ENCODE measurements at places on chromosomes 3 and 15. TPM values are rescaled to one million over a fixed set of nuclear protein-coding genes. Genes with fewer than 3 reads are reported as not detected.

The CSNK1G1 gene
- total RNA-seq, result 6.5 TPM

The DUOXA2 gene
- total RNA-seq, result not detected

The CLEC3B gene
- total RNA-seq, result 22.1 TPM

The IL17RE gene
- total RNA-seq, result 1.5 TPM

The HDC gene
- 0.26 TPM for total RNA-seq

The BAHD1 gene
- total RNA-seq, result 9.3 TPM

The IMP3 gene
- 167 TPM for total RNA-seq

The ZBBX gene
- total RNA-seq, result not detected

The TYRO3 gene
- total RNA-seq, result 1.1 TPM

The CTXN2 gene
- not detected for total RNA-seq

The SLC9A9 gene
- total RNA-seq, result 5.7 TPM

DNA sequence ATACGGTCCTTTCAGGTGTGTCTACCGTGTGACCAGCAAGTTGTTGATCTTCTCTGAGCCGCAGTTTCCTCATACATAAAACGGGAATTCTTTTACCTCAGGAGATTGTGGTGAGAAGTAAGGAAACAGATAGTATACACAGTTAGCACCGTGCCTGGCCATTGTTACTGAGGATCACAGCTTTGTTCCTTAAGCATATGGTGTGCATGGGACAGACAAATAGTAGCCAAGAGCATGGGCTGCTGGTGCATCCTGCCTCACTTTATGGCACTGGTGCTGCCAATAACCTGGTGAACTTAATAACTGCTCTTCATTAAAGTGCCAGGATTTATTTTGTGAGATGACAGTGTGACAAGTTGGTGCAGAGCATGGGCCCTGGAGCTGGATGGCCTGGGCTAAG lies 86.3 kb downstream of the PDCD6IP start:
- H3K27ac ChIP-seq, result no peak overlapping the region
- no peaks in the 10 kb centered on the region for H3K4me1 ChIP-seq
- no peak overlapping the region for H3K4me3 ChIP-seq
- H3K36me3 ChIP-seq, result no peaks in the 10 kb centered on the region
- H3K27me3 ChIP-seq, result no peaks in the 10 kb centered on the region

- H3K4me3 ChIP-seq, result no peak overlapping the region
- H3K27ac ChIP-seq, result no peak overlapping the region
- DNase-seq, result no peak
- no peaks in the 10 kb centered on the region for H3K4me1 ChIP-seq
- H3K27me3 ChIP-seq, result no peaks in the 10 kb centered on the region
Measured at GRCh38 chr15:80870893-80871292, 91.7 kb downstream of the CEMIP start.

GRCh38 chr3:99126316-99126715 lies 224.8 kb upstream of the DCBLD2 start:
- DNase-seq, result no peak
- H3K27ac ChIP-seq, result no peak overlapping the region

DNA sequence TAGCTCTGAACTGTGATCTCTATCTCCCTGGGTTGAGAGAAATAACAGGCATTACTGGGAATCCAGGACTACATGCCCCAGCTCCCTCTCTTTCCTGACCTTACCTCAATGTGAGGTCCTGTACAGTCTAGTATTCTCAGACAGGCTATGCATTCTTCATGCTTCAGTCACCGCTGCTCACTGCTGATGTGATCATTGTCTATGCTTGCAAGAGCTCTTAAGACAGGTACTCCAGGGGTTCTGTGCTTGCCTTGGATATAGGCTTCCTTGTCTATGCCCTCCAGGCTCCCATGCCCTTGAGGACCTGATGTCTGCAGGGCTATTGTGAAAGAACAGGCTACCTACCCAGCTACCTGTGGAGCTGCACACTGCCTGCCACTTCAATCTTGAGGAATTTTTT lies 183.6 kb downstream of the MBNL1 start:
- no peak overlapping the region for H3K27ac ChIP-seq
- H3K36me3 ChIP-seq, result peaks cover 5% of the 10 kb centered on the region
- peaks cover 5% of the 10 kb centered on the region for H3K4me1 ChIP-seq
- H3K4me3 ChIP-seq, result no peak overlapping the region

GRCh38 chr3:126617571-126617970 lies 37.4 kb downstream of the TXNRD3 start:
- no peak overlapping the region for H3K4me3 ChIP-seq
- peaks cover 5% of the 10 kb centered on the region for H3K36me3 ChIP-seq
- no peak overlapping the region for H3K27ac ChIP-seq
- H3K4me1 ChIP-seq, result no peaks in the 10 kb centered on the region
- DNase-seq, result no peak

- no peaks in the 10 kb centered on the region for H3K4me1 ChIP-seq
- H3K4me3 ChIP-seq, result no peak overlapping the region
- H3K36me3 ChIP-seq, result no peaks in the 10 kb centered on the region
- DNase-seq, result no peak
- H3K27ac ChIP-seq, result no peak overlapping the region
Measured at GRCh38 chr3:97259263-97259662, 444.9 kb downstream of the EPHA6 start.

GRCh38 chr3:66504850-66505641 lies 4.2 kb upstream of the LRIG1 start:
- H3K36me3 ChIP-seq, result no peaks in the 10 kb centered on the region
- no peaks in the 10 kb centered on the region for H3K27me3 ChIP-seq
- peak overlapping the region; percentile 25 for H3K4me3 ChIP-seq
- no peaks in the 10 kb centered on the region for H3K4me1 ChIP-seq
- peak; percentile 40 for DNase-seq

GRCh38 chr15:77414789-77415442 lies 5.0 kb downstream of the PEAK1 start:
- no peaks in the 10 kb centered on the region for H3K36me3 ChIP-seq
- peaks cover 4% of the 10 kb centered on the region for H3K4me1 ChIP-seq
- H3K27me3 ChIP-seq, result no peaks in the 10 kb centered on the region
- no peak for DNase-seq

GRCh38 chr3:167992381-167992780 lies 103.3 kb downstream of the GOLIM4 start:
- H3K27me3 ChIP-seq, result no peaks in the 10 kb centered on the region
- no peak overlapping the region for H3K4me3 ChIP-seq
- no peaks in the 10 kb centered on the region for H3K36me3 ChIP-seq
- H3K4me1 ChIP-seq, result no peaks in the 10 kb centered on the region
- H3K27ac ChIP-seq, result no peak overlapping the region
- no peak for DNase-seq

DNA sequence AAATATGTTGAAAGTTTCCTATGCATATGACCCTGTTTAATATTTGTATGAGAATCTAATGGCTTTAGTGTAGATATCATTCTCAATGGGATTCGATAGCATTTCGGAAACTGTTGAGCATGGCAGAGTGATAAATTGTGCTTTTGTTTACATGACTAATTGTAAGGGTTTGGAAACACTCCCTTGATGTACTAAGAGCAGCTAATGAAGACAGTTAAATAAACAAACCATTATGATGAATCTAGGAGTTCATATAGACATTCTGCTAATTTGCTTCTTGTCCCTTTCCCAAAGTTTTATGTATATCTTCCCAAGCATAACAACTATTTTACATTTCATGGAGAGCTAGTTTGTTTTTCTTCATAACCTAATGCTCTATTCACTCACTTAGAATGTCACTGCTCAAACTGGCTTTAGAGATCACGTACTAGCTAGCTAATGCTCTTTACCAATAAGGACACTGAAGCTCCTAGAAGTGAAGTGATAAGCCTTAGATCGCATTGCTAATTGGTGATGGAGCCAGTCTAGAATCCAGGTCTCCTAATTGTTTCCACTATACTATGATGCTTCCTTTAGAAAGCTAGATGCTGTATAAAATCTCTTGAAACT lies 140.8 kb downstream of the TP63 start:
- H3K4me1 ChIP-seq, result no peaks in the 10 kb centered on the region
- no peak overlapping the region for H3K27ac ChIP-seq
- no peak for DNase-seq
- H3K4me3 ChIP-seq, result no peak overlapping the region

DNA sequence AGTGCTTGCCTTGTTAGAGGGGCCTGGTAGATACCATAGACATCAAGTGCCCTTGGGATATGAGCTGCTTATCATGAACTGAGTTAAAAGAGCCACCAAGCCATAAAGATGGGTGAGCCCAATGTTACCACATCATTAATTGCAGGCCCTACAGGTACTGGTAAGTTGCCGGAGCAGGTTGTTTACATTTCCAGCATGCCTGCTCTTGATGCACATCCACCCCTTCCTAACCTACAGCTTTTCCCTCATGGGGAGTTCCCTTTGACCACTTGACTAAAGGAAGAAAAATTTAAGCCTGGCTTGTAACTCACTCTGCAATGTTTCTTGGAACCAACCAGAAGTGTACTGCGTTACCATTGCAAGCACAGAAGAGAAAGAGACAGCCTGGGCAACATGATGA lies 24.7 kb upstream of the ULK4 start:
- no peaks in the 10 kb centered on the region for H3K36me3 ChIP-seq
- no peak for DNase-seq
- no peak overlapping the region for H3K27ac ChIP-seq
- no peak overlapping the region for H3K4me3 ChIP-seq
- no peaks in the 10 kb centered on the region for H3K4me1 ChIP-seq

GRCh38 chr15:63226966-63227401 lies 37.6 kb downstream of the RAB8B start:
- no peak overlapping the region for H3K27ac ChIP-seq
- no peaks in the 10 kb centered on the region for H3K27me3 ChIP-seq
- H3K36me3 ChIP-seq, result no peaks in the 10 kb centered on the region
- DNase-seq, result no peak
- H3K4me3 ChIP-seq, result no peak overlapping the region
- no peaks in the 10 kb centered on the region for H3K4me1 ChIP-seq

DNA sequence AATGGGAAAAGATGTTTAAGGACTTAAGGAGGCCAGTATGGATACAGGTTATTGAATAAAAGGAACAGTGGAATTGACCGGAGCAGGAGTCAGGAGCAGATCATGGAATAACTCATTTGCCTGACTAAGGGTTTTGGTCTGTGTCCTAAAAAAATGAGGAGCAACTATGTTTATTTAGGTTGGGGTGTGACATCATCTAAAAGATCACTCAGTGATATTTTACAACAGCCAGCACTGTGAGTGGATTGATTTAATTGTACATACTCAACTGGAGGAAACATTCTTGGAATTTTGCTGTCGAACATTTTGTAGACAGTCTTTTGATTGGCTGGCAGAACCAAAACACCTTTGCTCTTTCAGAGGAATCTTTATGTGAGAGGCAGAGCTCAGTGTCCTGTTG lies 348.6 kb upstream of the CDIN1 start:
- peaks cover 5% of the 10 kb centered on the region for H3K27me3 ChIP-seq
- DNase-seq, result no peak
- H3K27ac ChIP-seq, result no peak overlapping the region
- no peaks in the 10 kb centered on the region for H3K4me1 ChIP-seq

DNA sequence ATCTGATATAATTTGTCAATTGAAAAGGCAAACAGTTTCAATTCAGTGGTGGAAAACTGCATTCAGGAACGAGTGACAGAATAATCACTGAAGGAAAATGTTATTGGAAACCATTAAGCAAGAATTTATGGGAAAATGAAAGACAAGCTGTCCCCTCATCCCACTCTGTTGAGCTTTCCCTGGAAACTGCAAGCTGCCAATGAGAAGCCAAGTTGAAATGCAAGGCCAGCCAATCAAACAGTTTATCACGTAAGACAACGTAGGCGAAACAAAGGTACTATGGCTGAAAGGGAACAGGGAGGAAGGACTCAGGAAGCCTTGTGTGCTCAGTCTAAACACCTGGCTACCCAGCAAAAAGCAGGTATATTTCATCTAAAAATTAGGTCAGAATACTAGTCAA lies 187.9 kb upstream of the ATP10A start:
- H3K27ac ChIP-seq, result no peak overlapping the region
- no peak for DNase-seq
- H3K4me3 ChIP-seq, result no peak overlapping the region
- H3K4me1 ChIP-seq, result no peaks in the 10 kb centered on the region
